ENCODE measurements at places on chromosomes 1 and 21.

- DNase-seq = no peak
Measured at GRCh38 chr1:212686591-212686990, 13.0 kb downstream of the BATF3 start.

DNA sequence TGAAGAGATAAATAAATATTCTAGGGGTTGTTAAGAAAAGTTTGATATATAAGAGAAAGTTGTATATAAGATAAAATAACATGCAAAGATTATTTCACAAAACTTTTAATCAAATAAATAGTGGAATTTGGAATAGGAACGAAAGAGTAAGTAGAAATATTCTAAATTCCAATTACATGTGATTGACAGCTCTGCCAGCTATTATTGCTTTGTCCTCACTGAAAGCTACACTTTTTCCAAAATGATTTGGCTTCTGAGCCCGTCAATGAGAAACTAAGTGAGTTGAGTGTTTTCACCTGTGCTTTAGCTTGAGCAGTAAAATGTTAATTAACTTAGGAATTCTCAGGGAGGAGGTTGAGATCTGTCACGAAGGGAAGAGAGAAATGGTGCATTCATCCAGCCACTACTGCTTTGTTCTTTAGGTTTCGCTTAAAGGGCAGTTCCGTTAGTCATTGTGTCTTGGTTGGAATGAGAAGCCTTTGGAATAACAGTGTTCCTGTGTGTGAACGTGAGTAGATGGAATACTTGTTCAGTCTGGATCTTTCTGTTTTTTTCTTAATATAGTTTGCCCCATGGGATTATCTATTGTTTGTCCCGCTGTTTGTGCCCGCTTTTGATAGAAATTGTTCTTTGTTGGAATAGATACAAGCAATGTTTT is 63.3 kb upstream of the CR1L start:
- no peak for DNase-seq

GRCh38 chr1:18481190-18481920 is 625 bp downstream of the KLHDC7A start:
- DNase-seq = no peak

DNA sequence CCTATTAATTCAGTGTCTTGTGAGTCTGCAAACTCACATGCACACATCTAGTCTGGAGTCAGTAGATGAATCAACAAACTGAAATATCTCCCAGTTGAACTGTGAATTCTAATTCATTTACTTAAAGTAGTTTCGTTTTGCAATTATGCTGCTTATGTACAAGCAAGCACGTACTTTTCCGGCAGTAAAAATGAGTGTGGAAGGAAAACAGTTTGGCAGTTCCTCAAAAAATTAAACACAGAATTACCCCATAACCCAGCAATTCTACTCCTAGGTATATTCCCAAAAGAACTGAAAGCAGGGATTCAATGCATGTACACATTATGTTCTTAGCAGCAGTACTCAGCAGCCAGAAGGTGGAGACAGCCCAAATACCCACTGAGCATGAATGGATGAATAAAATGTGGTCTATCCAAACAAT is 49.3 kb downstream of the GNB1 start:
- DNase-seq = peak; percentile 76

- no peak for DNase-seq
Measured at GRCh38 chr1:211699059-211699458, 23.6 kb upstream of the NEK2 start.

DNA sequence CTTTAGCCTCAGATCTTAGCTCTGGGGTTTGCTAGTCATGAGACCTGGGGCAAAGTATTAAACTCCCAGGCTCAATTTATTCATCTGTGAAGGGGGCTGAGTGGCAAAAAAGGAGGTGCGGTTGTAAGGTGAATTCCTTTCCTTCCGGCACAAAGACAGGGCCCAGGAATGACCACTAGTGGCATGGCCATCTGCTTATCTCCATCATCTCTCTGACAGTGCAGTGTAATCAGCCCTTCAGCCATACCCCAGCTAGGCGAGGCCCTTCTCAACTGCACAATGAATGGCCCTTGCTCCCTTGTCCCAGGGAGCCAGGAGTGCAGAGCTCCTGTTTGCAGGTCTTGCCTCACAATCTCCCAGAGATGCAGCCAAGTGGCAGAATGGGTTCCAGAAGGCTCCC is 5.6 kb upstream of the SLC26A9 start:
- no peak for DNase-seq

GRCh38 chr1:178784131-178784536 is 59.1 kb downstream of the RALGPS2 start:
- peak; percentile 6 for DNase-seq

GRCh38 chr1:163443863-163444262 is 122.1 kb downstream of the NUF2 start:
- DNase-seq = no peak

- no peak for DNase-seq
Measured at GRCh38 chr1:111290630-111291029, at the start of gene CHIA. CHIA (plus strand) TSS chr1:111290851; CDS start chr1:111310468, 19,617 bp downstream.

DNA sequence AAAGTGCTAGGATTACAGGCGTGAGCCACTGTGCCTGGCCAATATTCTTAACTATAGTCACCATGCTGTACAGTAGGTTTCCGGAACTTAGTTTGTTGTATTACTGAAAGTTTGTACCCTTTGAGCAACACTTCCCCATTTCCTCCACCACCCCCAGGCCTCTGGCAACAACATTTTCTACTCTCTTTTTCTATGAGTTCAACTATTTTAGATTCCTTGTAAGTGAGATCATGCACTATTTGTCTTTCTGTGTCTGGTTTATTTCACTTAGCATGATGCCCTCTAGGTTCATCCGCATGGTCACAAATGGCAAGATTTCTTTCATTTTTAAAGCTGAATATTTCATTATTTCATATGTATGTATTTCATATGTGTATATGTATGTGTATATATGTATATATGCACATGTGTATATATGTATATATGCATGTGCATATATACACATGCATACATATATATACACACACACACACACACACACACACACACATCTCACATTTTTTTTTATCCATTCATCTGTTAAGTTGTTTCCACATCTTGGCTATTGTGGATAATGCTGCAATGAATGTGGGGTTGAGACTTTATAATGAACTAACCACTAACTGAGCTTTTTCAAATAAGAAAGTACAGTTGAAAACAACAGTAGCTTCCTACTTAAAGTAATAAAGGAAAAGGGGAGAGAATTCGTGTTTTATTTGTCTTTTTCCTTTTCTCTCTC is 256.8 kb upstream of the C1orf105 start:
- peak; percentile 6 for DNase-seq

Measured in inflammatory macrophage treated with lipopolysaccharide for 4 hours (primary cell).